ENCODE measurements at places on chromosomes 13 and 19.

GRCh38 chr13:52846567-52847321 lies 1.7 kb downstream of the PCDH8 start:
- no peak for DNase-seq

DNA sequence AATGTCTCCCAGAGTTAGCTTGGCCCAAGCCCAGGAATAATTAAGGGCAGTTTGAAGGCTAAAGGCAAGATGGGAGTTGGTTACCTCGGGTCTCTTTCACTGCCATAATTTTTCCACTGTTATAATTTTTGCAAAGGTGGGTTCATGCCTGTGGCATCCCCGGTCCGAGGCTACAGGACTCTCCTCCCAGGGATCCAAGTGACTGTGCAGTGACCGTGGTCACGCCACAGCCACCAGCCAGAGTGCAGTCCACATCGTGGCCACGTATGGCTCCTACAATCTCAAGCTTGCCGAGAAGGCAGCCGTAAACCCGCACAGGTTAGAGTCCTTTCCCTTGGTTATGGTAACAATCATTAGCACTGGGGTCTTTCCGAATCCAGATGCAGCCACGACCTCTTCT lies 36.8 kb downstream of the C13orf46 start:
- DNase-seq: no peak

DNA sequence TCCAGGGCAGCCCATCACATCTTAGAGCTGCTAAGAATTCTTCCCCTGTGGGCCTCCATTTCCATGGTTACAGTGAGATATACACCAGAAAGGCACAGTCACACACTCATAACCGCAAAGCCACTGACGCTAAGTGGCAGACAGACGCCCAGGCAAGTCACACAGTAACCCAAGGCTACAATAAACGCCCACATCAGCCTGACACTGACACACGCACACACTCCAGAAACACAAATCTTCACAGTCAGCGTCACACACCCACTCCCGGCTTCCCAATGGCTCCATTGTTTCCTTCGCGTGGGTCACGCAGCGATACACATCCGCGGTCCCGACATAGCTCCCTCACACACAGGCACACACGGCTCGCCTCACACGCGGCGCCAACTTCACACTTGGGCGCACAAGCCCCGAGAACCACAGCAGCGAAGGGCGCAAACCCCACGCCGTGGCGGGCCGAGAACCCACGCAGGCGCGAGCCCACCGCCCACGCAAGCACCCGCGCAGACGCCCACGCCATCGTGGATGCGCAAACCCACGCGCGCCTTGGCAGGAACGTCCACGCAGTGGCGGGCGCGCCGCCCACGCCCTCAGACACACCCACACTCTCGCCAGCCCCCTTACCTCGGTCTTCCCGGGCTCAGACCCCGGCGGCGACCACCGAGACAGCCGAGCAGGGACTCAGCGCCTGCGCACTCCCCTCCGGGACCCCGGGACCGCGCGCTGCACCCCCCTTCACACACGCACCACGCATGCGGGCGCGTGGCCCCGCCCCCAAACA lies at the start of gene ZNF667:
ZNF667 (minus strand) TSS at position 695 of the 778 bp plus-strand sequence. CDS start 14,975 bp downstream, outside the sequence.
- DNase-seq: no peak

- DNase-seq: no peak
Observed at GRCh38 chr19:6527893-6528543, 2.8 kb upstream of the TNFSF9 start.

GRCh38 chr19:41746593-41747227 lies 8.6 kb upstream of the CEACAM6 start:
- no peak for DNase-seq

DNA sequence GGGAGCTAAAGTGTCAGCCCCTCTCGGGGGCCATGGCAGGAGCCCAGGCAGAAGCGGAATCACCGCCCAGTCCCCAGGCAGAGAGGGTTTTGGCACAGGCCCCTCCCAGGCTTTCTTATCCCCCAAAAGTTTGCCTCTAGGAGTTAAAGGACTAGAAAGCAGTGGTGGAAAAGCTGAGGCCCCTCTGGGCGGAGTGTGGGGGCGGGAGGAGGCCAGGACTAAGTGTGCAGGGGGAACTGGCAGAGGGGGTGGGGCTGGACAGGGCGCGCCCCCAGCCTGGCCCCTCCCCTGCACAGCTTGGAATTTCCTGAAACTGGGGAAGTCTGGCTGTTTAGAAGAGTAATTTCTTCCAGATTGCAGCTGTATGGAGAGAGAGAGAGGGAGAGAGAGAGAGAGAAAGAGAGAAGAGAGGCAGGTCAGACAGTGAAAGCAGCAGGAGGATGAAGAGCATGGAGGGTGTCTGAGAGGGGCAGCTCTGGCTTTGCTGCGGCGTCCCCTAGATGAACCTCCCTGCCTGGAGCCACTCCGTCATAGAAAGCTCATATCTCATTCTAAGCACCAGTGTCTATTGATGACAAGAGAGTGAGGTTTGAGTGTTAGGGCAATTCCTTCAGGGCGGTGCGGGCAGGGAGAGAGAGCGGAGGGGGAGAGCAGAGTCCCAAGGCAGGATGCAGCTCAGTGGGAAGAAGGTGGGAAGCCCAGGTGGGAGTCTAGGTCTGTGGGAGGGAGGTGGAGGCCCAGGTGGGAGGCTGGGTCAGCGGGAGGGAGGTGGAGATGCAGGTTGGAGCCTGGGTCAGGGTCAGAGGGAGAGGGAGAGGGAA lies at the start of gene CDC42EP5:
CDC42EP5 (minus strand) TSS at position 226 of the 821 bp plus-strand sequence. CDS start 7,749 bp downstream, outside the sequence.
- DNase-seq: no peak

DNA sequence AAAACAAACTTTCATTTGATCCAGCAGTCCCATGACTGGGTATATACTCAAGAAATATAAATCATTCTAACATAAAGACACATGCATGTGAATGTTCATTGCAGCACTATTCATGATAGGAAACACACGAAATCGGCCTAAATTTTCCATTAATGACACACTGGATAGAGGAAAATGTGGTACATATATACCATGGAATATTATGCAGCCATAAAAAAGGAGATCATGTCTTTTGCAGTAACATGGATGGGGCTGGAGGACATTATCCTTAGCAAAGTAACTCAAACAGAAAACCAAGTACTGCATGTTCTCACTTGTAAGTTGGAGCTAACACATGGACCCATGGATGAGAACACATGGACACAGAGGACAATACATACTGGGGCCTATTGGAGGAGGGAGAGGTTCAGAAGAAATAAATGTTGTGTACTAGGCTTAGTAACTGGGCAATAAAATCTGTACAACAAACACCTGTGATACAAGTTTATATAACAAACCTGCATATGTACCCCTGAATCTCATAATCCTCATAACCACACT lies 283.6 kb downstream of the LMO7 start:
- no peak for DNase-seq

DNA sequence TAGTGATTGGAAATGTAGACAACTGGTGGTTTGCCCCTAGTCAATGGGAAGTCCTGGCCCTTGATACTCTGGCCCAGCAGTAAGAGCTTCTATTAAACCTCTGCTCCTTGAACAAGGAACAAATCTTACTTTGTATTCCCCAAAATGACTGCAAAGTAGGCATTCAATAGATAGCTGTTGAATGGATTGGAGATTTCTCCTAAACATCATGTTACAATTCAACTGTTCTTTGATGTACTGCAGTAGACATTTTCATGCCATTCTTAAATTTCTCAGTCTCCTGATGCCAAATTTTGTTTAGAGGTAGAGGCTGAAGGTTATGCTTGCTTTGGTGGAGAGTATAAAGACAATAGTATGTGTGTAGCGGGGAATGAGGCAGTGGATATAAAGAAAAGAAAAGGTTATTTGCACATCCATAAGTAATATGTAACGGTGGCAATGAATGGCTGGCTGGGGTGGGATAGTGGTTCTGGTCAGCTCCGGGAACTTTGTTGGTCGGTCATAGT lies 12.8 kb downstream of the MIR17HG start:
- DNase-seq: no peak

- no peak for DNase-seq
Observed at GRCh38 chr19:19575411-19575810, 37.3 kb downstream of the CILP2 start.

DNA sequence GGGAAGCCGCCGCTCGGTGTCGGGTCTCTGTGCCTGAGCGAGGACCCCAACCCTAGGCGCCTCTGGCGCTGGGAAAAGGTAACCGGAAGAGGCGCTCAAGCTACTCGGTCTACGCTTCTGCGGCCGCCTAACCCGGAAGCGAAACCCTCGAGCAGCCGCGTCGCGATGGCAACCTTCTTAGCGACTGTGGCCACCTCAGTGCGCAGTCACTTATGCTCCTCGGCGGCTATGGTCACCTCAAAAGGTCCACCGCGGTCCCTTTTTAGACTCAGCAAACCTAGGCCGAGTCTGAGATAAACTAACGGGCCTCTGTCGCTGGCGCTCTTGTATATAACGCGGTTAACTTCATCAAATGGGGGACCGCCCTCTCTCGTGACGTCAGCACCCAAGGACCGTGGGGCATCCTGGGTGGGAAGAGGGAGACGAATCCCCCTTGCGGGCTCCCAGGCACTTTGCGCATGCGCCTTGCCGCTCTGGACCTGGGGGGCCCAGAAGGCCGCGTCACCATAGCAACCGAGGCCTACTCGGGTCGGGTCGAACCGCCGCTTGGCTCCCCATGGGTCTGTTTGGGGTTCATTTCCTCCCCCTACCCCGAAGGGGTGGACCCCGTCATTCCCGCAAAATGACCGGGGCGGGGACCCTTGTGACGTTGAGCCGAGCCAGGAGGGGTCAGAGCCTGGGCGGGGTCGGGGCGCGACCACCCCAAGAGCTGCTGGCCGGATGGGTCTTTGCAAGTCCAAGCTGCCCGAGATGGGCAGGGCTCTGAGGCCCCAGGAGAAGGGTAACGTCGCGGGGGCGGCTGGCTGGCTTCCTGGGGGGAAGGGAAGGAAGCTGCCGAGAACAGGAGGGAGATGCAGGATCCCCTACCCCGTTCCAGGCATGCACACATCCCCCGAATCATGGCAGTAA lies at the start of gene GTF2F1:
GTF2F1 (minus strand) TSS at position 91 of the 909 bp plus-strand sequence. CDS start 169 bp downstream, outside the sequence.
- DNase-seq: peak; percentile 93

DNA sequence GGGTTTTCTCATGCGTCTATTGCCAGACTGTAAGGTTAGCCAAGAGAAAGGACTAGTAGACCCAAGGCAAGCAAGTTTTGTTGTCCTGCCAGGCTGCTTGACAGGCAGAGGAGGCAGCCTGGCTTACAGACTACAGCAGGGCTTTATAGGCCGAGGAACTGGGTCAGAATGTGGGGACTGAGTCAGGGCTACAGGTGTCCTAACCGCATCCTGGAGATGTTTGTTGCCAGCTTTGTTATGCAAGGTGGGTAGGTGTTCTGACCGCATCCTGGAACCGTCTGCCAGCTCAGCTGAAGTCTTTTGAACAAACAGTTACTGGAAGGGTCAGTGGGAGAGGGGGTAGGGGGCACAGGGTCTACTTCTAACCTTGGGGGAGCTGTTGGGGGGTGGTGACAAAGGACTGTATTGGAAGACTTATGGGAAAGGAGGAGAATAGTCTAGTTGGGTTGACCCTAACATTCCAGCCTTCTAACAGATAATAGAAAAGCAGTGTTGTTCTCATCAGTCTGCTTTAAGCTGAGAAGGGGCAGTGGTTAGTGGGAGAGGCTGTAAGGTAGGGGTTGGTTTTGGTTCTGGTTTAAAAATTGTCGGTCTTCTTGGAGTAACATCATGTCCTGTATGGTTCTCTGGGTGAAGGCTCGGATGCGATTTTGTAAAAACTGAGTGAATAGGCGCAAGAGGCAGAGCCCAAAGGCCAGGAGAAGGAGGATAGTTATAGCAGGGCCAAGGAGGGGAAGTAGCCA lies 913.8 kb upstream of the SLITRK5 start:
- DNase-seq: no peak

DNA sequence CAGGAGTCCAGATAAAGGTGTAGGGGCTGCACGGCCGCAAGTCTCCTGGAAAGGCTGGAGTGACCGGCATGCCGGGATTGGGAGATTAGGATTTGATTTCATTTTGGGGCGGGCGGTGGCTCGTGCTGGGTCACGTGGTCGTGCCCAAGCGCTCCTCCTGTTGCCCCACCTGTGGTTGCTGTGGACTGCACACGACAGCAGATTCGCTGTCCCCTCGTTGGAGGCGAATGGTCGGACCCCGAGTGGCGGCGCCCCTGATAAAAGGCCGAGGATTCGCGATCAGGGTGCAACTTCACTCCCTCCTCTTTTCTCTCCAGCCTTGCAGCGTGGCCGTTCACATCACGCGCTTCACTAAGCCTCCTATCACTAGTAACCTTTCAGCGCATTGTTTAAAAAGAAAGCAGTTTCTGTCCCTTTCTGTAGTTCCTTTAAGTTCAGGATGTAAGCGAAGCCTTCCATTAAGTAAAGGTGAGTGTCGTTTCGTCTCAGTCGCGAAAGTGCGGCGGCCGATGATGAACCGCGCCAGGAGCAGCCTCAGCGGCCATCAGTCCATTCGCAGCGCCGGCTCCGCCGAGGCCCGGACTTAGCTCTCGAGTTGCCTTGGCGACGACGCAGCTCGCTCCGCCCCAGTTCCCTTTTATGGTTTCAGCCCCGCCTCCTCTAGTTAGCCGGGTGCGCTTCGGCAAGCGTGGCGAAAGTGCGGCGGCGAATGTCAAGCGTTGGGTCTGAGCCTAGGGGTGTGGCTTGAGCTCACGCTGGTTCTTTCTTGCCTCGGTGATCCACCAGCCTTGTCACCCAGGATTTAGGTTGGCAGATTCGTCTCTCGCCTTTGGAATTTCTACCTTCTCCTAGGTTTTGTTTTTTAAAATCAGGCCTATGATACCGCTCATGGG lies 1.7 kb upstream of the PPP1R37 start:
- peak; percentile 89 for DNase-seq

- DNase-seq: no peak
Observed at GRCh38 chr13:94656766-94657165, 55.1 kb downstream of the GPR180 start.

- no peak for DNase-seq
Observed at GRCh38 chr19:2365201-2365970, 5.3 kb downstream of the TMPRSS9 start.

GRCh38 chr13:77522444-77522843 lies 13.1 kb upstream of the SCEL start:
- no peak for DNase-seq

DNA sequence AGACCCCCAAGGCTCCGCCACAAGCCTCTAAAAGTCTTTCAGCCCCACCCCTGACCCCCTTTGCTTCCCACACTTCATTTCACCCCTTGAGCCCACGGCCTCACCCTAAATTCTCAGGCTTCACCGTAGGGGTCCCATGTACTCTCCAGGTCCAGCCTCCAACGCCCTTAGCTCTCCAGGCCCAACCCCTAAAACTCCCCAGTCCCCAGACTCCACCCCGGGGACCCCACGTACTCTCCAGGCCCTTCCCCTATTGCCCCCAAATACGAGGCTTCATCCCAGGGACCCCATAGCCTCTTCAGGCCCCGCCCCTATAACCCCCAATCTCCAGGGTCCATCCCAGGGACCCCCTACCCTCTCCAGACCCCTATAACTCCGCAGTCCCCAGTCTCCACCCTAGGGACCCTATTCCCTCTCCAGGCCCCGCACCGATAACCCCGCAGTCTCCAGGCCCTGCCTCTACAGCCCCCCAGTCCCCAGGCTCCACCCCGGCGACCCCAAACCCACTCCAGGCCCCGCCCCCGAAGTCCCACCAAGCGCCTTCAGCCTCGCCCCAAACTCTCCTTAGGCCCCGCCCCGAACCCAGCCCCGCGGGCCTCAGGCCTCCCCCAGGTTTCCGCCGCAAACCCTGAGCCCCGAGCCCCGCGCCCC lies 619 bp downstream of the MED16 start:
- no peak for DNase-seq

DNA sequence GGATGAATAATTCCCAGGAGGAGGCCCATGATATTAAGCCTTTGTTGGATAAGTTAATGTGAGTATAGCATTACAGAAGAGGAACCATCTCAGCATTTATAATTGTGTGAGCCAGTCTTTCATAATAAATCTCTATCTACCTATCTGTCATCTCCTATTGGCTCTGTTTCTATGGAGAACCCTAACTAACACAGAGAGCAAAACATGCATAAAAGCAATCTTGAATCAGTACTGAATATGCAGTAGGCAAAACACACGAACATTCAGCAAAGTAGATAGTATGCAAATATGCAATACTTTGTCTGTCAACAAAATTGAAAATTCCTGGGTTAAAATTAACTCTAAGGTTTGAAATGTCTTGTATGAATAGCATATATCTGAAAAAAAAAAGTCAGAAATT lies 966.3 kb downstream of the DIAPH3 start:
- no peak for DNase-seq
